ENCODE measurements at places on chromosomes 2 and 18.

GRCh38 chr2:177282181-177282641, 17.7 kb upstream of the NFE2L2 start:
- DNase-seq = no peak

DNA sequence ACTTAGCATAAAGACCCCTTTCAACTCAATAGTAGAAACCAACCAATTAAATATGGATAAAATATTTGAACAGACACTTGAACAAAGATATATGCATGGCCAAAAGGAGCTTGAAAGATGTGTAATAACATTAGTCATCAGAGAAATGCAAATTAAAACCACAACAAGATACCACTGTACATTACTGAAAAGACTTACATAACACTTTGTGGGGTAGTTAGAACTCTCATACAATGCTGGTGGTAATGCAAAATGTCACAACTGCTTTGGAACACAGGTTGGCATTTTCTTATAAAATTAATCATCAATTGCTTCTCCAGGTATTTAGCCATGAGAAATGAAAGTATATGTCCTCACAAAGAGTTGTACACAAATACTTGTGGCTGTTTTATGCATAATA, 60.7 kb downstream of the TTC27 start:
- no peak for DNase-seq

GRCh38 chr2:24543252-24543651, 52.2 kb downstream of the NCOA1 start:
- DNase-seq = no peak

DNA sequence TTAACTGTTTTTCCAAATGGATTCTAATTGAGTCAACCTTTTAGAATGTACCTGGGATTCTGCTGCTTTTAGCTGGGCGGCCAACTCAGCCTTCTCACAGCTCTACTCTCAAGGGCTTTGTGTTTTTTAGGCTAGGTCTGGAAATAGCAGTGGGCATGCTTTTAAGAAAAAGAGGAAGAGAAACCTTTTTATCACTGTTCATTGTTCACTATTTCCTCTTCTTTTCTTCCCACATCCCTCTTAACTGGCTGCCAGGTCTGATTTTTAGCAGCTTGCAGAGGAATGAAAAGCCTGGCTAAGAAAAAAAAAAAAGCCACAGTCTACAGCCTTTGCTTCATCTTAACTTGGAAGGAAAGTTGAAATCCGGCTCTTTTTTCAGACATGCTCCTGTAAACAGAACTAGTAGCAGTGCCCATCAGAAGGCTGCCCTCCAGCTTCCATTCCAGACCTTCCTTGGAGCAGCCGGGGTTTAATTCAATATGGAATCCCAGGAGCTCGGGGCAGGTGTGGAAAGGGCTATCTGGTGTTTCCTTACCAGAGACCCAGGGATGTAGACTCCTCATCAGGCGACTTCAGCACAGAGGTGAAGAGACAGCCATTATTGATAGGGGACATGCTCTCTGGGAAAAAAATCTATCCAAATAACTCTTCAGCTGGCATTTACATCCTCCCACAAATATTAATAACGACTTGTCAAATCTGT, 230.7 kb downstream of the MYO3B start:
- no peak for DNase-seq

DNA sequence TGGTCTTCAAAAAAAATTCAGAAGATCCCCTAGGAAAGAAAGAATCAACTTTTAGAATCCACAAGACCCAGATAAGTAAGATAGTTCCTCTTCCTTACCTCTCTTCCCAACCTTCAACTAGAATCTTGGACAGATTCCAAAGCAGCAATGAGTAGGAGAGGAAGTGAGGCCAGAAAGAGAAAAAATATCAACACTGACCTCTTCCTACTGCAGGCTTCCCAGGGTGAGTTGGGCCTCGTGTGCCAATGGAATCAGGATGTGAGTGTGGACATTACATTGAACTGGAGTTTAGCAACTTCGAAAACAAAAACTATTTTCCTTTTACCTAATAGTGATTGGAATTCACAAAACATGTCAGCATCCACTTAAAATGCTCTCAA, 102.5 kb upstream of the PIEZO2 start:
- DNase-seq = no peak

DNA sequence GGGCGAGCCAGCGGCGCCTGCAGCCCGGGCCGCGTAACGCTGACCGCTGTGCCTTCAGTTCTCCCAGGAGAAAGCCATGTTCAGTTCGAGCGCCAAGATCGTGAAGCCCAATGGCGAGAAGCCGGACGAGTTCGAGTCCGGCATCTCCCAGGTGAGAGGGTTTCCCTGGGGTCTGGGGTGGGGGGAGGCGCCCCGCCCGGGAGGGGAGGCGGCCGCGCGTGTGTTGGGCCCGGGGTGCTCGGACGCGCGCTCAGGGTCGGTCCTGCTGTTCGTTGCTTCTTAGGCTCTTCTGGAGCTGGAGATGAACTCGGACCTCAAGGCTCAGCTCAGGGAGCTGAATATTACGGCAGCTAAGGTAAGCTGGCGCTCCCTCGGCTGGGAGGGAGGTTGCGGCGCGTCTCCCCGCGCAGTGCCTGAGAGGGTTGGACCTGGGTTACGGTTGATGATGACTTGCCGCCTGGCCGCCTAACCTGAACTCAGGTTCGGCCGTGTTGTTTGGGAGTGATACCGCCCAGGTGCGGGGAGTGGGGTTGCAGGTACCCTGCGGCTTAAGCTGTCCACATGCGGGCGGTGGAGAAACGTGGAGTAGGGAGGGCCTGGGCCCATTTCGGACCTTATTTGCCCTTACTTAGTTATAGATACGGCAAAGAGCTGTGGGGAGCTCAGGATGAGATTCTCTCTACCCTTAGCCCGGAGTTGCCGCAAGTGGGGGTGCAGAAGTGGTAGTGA, 638 bp downstream of the RPS7 start:
- DNase-seq = no peak

GRCh38 chr2:172195836-172196376, 93.2 kb upstream of the DLX2 start:
- DNase-seq = no peak

DNA sequence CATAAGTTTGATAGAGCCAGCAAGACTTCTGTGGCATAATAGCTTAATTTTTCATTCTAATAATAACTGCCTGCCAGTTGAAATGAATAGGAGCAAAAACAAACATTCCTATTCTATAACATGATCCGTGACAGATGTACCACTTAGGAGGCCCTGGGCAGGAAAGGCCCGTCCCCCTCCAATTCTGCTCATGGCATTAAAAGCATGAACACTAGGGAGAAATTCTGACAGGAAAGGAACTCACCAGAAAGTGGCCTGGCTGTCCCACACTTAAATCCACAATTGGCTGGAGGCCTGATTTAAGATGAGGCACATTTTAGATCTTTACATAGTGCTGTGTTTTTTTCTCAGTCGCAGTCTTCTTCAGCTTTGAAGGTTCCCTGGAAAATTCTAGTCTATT, 261.9 kb upstream of the ETAA1 start:
- DNase-seq = peak; percentile 26

DNA sequence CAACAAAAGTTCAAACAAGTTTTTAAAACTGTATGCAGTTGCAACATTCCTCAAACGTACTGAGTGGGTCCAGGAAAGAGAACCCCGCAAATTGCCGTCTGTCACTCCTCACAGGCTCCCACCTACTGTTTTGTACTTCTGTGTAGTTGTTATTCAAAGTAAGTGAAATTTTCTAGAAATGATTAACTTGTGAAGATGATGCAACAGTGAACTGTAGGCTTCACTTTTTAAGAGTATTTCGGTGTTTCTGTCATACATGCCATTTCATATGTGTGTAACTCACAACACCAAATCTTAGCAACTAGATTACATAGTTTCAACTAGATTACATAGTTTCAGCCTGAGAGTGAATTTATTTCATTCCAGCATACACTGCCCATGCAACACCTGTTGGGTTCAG, 226.0 kb upstream of the TANK start:
- no peak for DNase-seq

GRCh38 chr2:140067661-140068060, 1287.5 kb upstream of the NXPH2 start:
- no peak for DNase-seq

DNA sequence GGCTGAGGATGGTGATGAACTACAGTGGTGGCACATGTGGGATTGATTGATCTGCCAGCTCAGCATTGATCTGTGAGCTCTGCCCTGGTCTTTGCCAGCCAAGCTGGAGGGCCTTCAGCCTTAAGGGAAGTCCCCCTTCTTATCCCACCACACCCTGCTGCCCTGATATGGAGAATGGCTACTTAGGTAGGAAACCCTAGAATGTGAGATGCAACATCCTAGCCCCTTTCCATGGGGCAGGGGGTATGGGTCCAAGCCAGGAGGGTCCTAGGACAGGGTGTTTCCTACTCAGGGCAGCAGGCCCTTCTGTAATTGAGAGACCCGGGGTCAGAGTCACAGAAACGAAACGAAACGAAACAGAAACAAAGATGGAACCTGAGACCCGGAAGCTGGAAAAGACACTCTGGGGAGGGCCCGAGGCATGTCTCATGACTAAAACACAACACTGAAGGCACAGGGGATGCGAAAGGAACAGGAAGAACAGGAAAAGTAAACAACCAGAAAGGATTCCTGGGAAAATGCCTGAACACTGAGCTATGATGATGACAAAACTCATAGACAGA, 16.9 kb upstream of the SULT1C2 start:
- no peak for DNase-seq

- no peak for DNase-seq
Measured at GRCh38 chr2:241863536-241863954, 4.9 kb upstream of the PDCD1 start.

DNA sequence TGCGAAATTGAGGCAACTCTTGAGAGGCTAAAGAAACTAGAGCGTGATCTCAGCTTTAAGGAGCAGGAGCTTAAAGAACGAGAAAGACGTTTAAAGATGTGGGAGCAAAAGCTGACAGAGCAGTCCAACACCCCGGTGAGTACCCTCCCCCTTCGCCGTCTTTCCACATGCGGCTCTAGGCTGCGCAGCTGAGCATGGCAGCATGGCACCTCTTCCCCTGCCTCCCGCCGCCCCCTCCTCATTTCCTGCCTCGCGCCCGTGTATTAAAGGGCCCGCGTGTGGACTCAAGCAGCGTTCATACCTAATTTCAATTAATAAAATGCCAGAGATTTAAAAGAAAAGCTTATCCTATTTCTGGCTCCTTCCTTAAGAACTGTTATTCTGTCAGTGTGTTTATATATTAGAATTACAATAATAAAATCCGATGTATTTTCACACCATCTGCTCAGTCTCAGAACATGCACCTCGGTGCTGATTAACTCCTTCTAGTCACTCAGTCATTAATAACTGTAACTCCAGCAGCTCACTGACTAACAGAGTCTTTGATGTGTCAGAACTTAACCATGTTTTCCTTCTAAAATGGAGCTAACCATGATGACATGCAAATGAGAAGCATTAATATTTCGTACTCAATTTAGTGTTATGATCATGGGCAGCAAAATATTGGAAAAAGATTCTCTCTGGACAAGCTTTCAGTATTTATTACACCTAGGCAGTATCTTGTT, 137.4 kb upstream of the CDCA7 start:
- DNase-seq = no peak

DNA sequence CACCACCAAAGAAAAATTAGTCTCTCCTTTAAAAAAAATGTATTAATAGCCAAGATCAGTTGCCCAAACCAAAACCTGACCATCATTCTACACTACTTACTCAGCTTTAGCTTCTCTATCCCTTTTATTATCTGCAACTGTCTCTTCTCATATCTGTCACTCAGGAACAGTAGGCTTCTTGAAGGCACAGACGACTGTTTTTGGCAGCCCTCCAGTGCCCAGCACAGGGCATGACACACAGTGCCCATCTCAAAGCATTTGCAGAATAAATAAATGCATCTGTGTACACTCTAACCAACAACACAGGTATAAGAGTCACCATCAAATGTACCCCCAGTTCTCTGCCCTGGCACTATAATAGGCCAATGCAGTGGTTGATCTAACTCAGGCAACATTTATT, 117.2 kb downstream of the UXS1 start:
- DNase-seq = no peak
